ENCODE measurements at places on chromosomes 7 and 10.

GRCh38 chr7:115087437-115087836, 165.5 kb downstream of the MDFIC start:
- DNase-seq, result no peak

DNA sequence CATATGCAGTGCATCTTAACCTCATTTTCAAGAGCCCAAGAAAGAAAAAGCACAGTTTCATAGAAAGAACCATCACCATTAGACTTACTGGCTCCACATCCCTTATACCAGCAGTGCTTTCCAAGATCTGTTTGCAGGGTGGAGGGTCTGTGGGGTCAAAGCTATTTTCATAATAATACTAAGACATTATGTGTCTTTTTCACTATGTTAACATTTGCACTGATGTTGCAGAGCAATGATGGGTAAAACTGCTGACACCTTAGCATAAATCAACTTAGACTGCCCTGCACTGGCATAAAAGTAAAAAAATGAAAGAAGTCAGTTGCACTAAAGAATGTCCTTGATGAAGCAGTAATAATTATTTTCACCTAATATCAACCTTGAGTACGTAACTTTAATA, 166.2 kb downstream of the SKAP2 start:
- DNase-seq, result no peak

GRCh38 chr7:75921479-75921878, 6.5 kb downstream of the POR start:
- no peak for DNase-seq

DNA sequence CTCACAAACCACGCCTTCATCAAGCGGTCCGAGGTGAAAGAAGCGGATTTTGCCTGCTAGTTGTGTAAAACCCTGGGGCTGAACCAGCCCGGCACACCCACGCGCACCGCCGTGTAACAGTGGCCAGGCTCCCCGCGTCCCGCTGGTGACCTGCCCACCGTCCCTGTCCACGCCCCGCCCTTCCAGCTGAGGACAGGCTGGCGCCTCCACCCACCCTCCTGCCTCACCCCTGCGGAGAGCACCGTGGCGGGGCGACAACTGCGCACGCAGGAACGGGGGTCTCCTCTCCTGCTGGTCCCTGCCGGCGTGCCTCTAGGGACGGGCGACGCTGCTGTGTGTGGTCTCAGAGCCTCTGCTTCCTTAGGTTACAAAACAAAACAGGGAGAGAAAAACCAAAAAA, 16.9 kb upstream of the TSPAN33 start:
- DNase-seq, result no peak

DNA sequence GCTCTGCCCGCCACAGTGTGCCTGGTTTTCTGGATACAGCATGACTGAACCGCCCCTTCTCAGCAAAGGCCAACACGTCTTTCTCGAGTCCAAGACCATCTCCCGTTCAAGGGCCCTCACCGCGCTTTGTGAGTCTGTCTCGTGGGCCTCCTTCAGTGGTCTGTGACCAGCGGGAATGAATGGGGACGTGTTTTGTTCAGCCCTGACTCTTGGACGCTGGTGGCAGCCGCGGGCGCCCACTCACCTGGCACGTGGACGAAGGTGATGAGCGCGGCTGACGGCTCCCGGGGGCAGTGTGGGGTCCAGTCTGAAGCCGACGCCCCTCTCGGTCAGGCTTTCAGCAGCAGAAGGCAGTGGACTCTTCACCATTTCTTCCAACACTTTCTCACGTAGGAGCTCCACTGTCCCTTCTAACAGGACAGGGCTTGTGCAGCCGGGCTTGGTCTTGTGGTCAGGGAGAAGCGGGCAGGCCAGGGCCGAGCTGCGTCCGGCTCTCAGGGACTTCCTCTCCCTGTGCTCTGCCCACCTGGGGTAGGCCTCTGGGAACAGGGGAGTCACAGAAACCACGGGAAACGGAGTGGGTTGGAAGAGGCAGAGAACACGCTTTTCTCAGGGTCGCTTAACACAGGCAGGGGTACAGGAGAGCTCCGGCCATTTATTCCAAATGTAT, 30.4 kb downstream of the AMZ1 start:
- DNase-seq, result no peak

GRCh38 chr7:15864626-15864991, 178.1 kb upstream of the MEOX2 start:
- no peak for DNase-seq

GRCh38 chr10:107616463-107617410, 452.2 kb upstream of the SORCS1 start:
- DNase-seq, result no peak
